ENCODE measurements at places on chromosomes 3 and 15. TPM values are rescaled to one million over a fixed set of nuclear protein-coding genes. Genes with fewer than 3 reads are reported as not detected.
A peak's percentile ranks its signal among the peaks of the same experiment; 100 is the strongest.

GRCh38 chr3:89278302-89279025 is 171.0 kb downstream of the EPHA3 start:
- no peak for DNase-seq

DNA sequence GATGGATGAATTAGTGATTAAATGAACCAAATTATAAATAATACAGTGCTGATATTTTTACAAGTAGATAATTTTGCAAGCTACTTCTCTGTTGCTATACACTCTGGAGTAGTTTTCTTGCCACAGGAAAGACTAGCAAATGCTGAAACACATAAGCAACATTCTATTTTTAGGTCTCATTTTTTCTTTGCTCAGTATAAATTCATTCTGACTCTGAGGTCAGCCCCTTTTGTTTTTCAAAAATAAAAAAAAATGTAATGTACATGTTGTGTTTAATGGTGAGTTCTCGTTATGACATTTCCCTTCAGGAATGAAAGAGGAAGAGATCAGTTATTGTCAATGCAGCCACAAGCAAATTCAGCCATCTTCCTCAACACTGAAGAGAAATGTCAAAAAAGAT is 24.9 kb downstream of the GJD2 start:
- no peak for DNase-seq

DNA sequence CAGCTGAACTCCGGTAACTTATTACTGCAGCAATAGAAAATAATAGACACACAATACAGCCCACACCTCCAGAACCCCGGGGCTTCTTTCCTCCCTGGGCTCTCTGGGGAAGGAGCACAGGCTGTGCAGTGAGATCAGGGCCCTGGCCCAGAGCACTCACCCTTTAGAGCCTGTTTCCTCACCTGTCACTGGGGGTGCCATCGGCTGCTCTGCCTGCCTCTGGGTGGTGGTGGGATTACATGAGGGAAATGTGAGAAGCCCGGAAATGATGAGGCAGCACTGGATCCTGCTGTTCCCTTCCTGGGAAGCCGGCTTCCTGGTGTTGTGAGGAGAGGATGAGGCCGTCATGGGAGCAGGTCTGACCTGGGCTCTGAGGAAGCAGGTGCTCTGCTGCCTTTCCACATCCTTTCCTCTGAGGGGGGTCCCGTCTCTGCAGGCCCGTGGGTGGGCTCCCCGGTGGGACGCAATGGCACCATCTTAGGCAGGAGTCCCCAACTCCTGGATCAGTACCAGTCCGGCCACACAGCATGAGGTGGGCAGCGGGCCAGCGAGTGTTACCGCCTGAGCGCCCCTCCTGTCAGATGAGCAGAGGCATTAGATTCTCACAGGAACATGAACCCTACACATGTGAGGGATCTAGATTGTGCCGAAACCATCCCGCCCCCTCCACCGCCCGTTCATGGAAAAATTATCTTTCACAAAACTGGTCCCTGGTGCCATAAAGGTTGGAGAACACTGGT is 220.9 kb upstream of the CTDSPL start:
- DNase-seq, result no peak

DNA sequence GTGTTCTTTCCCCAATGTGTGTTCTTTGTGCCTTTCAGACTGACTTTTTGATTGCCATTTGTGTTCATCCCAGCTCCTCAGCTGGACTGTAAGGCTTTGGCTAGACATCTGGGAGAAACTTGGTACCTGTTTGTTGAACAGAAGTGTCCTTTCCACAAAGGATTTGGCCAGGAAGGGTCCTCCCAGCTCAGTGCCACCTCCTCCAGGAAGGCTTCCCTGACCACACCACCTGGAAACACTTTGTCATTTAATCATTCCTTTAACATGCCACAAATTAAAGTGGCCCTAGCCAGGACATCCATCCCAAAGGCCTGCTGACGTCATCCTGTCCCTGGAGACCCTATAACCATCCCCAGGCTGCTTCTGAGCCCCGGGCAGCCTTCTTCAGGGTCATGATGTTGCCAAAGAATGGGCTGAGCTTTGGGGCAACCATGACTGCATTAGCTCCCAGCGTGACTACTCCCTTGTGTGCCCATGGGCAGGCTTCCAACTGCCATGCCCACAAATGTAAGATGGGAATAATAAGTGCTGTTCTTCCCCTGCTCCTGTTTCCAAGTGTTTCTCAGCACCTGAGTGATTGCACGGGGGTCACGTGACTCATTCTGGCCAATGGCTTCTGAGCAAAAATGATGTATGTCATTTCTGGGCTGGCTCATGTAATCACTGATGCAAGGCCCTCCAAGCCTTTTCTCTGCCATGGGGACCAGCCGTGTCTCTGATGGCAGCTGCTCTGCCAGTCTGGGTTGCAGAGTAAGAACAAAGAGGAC is 112.5 kb upstream of the SMAD3 start:
- DNase-seq, result no peak

- no peak for DNase-seq
Observed at GRCh38 chr15:99918072-99918471, 184.8 kb upstream of the LYSMD4 start.

- no peak for DNase-seq
Observed at GRCh38 chr3:189999718-190000117, 121.0 kb downstream of the P3H2 start.

DNA sequence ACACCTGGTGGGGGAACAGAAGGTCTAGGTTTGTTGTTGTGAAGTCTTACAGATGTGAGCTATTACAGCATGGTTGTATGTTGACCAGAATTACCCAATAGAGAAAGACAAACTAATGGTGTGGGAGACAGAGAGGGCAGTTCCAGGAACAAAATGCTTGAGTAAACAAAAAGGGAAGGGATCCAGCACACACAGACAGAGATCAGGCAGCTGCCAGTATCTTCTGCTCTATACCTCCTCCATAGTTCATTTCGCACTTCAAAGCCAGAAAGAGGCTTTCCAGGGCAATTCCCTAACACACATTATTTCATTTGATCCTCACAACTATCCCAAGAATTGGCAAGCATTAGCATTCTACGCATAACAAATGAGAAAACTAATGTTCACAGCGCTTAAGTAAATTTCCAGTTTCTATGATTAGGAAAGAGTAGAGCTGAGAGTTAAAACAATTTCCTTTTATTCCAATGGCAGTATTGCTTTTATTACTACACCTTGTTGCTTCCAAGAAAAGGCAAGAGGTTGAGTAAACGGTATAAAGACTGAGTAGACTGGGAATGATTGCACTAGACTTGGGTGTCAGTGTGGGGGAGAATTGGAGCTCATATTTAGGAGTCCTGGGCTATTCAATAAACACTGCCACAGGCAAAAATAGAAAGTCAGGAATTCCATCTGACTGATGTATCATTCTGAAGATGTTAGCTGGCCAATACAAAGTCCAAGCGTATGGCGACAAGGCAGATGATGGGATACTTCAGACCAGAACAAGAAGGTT is 39.7 kb upstream of the ZNF280D start:
- DNase-seq, result no peak

GRCh38 chr3:178120367-178120766 is 415.9 kb upstream of the KCNMB2 start:
- no peak for DNase-seq

GRCh38 chr15:35078221-35078915 is 6.7 kb downstream of the NANOGP8 start:
- no peak for DNase-seq

- no peak for DNase-seq
Observed at GRCh38 chr15:29390051-29390450, 120.4 kb upstream of the NSMCE3 start.

DNA sequence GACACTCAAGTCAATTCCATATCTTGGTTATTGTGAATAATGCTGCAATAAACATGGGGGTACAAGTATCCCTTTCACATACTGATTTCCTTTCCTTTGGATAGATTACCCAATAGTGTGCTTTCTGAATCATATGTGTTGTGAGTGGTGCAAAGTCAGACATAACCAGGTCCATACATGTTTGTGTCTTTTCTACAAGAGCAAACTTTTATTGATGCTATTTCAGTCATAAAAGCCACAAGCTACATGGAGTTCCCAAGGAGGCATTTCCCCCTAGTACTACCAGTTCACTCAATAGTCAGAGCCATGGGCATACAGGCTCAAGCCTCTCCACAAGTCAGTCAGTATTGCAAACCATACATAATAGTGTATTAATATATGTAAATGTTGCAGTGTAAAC is 10.1 kb downstream of the CEP63 start:
- no peak for DNase-seq

DNA sequence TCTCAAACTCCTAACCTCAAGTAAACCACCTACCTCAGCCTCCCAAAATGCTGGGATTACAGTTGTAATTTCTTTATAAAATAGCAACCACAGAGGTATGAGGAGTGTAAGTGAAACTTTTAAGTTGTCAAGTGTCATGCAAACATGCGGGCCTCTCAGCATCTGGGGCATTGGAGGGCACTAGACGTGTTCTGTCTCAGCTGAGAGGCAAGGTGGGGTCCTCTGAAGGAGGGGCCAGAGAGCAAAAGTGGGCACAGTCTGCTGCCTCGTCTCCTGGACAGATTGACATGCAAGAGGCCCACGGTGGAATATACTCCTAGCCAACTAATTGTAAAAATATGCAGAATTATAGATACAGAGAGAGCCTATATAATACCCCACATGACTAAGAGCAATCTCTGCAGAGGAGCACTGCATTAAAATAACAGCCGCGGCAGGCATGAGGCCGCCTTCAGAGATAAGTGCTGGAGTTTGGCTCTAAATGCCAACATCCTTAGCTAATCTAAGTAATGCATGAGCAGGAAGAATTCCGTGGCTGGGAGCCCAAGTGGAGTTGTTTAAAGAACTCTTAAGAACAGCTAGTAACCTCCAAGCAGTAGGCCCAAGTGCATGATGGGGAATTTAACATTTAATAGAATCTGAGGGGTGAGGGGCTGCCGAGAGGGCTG is 87.8 kb upstream of the RNU6-1 start:
- DNase-seq, result peak; percentile 41

GRCh38 chr3:151410891-151411559 is 26.5 kb upstream of the P2RY12 start:
- no peak for DNase-seq

DNA sequence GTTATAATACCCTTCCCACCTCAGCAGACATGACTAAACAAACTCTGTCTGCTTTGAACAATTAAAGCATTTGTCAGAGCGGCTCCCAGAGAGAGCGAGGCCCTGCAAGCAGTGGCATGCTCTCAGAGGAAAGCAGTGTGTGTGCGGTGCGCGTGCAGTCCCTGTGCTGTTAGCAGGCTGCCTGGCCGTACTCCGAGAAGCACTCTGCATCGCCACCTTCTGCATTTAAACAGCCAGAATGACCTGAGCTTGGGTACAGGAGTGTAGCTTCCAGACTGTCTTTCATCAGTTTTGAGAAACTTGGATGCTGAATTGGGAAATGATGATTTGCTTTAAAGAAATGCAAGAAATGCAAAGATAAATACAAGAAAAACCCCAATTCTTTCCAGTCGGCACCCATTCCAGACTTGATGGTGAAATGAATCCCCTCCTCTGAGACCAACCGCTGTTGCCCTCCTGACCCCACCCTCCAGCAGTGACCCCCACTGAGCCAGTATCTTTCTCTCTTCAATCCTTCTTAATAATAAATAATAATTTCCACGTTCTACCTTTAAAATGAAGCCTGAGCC is 113.5 kb downstream of the VGLL4 start:
- DNase-seq, result no peak

DNA sequence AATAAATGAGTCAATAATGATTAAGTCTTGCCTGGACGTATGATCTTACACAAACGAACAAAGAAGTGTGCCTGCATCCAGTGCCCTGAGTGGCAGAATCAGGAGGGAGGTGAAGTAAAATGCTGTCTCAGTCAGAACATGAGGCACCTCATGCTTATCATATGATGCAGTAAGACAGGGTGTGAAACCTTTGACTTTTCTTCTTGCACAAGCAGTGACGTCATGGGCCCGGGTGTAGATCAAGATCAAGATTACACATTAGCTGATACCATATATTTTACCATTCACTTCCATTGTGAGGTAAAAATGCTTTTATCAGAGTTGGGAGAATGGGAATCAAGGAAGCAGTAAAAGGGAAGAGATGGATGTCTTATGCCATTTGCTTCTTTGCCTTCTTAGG is 291.6 kb upstream of the PLSCR5 start:
- DNase-seq, result no peak

- no peak for DNase-seq
Observed at GRCh38 chr3:66495668-66496045, 5.2 kb downstream of the LRIG1 start.

DNA sequence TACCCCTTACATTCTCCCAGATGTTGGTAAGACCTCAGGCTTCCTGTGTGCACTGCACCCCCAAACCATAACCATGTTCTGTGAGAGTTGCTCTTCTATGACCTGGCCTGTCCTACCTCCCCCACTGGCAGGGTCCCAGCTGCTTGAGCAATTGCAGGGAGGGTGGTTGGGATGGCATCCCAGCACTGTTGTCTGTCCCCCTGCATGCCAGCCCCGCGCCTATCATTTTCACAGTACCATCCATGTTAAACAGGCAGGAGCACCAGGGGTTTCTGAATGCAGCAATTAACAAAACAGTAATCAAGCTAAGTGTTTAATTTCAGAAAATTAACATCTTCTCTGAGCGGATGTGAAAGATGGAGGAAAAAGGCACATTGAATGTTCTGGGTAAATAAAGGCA is 345.5 kb downstream of the EPHB1 start:
- DNase-seq, result no peak

DNA sequence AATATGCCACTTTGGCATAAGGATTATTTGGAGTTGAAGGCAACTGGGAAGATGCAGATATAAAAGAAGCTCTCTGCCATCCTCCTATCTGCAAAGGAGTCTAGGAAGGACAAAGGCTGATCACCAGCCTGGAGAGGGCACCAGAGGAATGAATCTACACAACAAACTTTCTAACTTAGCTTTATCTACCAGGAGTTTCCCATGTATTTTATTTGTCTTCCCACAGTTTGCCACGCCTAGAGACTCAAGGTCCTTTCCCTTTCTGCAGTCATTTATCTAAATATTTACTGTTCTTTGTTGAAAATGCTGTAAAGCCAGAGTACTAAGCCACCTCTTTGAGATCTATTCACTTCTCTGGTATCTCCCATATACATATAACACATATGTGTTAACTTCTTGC is 32.2 kb downstream of the GPR176 start:
- no peak for DNase-seq

DNA sequence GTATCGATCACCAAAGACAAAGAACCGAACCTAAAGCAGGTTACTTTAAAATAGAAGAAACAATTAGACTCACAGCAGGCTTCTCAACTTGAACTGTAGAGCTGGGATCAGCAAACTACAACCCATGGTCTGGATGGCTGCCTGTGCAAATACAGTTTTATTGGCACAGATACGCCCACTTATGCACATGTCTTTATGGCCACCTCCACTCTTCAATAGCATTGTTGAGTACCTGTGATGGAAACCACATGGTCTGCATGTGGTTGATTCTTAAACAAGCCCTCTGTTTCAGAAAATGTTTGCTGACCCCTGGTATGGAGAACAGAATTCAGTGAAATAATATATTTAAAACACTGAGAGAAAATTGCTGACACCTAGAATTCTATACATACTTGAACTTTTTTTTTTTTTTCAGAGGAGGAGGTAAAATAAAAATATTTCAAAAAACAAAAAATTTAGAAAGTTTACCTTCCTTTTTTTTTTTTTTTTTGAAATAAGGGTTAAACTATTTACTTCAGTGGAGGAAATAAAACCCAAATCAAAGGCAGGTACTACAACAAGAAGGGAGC is 263.8 kb upstream of the ATP10A start:
- no peak for DNase-seq

- peak; percentile 64 for DNase-seq
Observed at GRCh38 chr15:36579792-36580431, 486 bp downstream of the CDIN1 start.

The DUOX1 gene
- 6.9 TPM for polyA plus RNA-seq

The CDHR4 gene
- 0.16 TPM for polyA plus RNA-seq

The REC114 gene
- not detected for polyA plus RNA-seq

The GOLGA8G gene
- not detected for polyA plus RNA-seq

The ALG1L2 gene
- polyA plus RNA-seq, result 0.76 TPM

The AADACL2 gene
- not detected for polyA plus RNA-seq

The P2RY1 gene
- polyA plus RNA-seq, result 3.0 TPM

The TM4SF4 gene
- 2.6 TPM for polyA plus RNA-seq

The FOXL2 gene
- polyA plus RNA-seq, result not detected
